ENCODE measurements at places on chromosomes 2 and 18.

- DNase-seq: no peak
These were observed 49.6 kb downstream of the LINC00305 start for GRCh38 chr18:64099244-64099643.

DNA sequence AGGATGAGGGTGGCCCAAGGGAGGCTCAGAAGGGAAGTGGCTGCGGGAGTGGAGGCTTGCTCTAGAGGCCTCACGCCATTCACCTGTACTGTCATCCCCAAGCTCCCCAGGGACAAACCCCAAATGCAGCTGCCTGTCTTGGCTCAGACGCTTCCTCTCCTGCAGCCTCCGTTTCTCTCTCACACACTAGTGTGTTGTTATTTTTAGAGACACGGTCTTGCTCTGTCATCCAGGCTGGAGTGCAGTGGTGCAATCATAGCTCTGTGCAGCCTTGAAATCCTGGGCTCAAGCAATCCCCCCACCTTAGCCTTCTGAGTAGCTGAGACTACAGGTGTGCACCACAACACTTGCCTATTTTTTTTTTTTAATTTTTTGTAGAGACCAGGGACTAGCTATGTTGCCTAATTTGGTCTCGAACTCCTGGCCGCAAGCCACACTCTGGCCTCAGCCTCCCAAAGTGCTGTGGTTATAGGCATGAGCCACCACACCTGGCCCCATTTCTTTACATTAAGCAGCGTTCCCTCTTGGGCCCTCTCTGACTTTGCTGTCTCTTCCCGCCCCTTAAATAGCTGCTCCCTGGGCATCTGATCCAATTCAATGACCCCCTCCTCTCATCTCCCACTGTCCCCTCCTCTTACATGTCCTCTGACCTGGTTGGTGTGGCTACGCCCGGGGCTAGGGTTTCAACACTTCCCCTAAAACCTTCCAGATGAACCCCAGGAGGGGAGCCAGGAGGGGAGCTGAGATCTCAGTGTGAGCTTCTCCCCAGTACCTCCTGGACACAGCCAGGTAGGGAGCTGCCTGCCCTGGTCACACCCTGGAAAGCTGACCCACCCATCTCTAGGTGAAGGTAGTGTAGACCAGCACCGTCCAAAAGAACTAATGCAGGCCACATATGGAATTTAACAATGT, 24.0 kb upstream of the LOXHD1 start:
- no peak for DNase-seq

DNA sequence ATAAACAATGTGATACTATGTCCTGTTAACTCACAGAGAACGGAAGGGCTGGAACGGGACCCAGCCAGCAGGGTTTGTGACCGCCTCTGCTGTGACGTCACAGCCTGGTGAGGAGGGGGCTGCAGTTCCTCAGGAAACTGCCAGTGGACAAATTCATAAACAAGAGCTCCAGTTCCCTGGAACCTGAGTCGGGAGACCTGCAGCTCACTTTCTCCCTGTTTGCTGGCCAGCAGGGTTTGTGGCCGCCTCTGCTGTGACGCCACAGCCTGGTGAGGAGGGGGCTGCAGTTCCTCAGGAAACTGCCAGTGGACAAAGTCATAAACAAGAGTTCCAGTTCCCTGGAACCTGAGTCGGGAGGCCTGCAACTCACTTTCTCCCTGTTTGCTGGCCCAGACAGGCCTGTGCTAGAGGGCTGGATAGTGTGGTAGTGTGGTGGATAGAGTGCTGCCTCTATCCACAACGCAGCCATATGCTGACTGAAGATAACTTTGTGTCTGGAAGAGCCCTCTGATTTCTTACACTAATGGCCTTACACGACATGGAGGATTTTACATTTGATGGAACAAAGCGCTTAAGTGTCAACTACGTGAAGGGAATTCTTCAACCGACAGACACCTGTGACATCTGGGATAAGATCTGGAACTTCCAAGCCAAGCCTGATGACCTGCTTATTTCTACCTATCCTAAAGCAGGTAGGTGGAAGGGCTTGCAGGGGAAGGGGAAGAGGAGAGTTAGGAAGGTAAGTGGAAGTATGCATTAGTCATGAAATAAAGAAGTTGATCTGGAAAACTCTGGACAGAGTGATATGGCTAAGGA, at the start of gene SULT1C4:
Gene SULT1C4 (plus strand): TSS at position 140 of the 816 bp plus-strand sequence. CDS start 384 bp downstream, at position 524.
- DNase-seq: no peak

GRCh38 chr2:16709769-16710168, 44.1 kb upstream of the CYRIA start:
- DNase-seq: no peak

GRCh38 chr2:57890464-57890863, 156.1 kb upstream of the VRK2 start:
- no peak for DNase-seq

DNA sequence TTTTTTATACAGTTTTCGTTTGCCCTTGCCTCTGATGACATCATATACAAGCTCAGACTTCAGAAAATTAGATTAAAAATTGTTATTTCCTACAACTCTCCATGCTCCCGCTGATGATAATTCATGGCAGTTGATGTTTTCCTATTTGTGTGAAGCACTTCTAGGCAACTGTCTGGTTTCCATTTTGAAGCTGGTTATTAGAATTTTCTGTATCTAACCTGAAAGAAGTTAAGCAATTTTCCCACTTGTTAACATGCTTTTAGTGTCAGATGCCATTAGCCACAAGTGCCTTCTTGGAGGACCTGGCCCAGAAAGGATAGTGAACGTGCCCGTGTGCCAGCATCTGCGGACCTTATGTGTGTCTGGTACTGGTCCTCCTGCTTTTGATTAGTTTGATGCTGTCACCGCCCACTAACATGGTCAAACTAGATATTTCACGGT, 347.6 kb upstream of the RAB12 start:
- DNase-seq: no peak

DNA sequence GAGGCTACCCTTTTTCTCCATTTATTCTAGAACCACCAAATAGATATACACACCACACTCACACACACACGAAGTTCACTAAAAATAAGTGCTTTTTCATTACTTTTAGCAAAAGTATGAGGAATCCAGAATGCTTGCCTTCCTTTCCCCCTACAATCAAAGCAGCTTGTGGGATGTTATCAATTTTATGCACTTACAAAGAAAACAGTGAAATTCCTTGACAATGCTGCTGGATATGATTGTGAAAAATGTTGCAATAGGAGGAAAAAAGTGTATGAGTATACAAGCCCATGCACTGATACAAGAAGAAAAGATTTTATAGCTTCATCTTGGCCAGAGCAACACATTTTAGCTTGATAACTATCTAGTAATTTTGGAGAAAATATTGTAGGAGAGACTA, 269.2 kb downstream of the XIRP2 start:
- no peak for DNase-seq

- no peak for DNase-seq
These were observed 247.8 kb downstream of the BCL2 start for GRCh38 chr18:63071701-63072141.

DNA sequence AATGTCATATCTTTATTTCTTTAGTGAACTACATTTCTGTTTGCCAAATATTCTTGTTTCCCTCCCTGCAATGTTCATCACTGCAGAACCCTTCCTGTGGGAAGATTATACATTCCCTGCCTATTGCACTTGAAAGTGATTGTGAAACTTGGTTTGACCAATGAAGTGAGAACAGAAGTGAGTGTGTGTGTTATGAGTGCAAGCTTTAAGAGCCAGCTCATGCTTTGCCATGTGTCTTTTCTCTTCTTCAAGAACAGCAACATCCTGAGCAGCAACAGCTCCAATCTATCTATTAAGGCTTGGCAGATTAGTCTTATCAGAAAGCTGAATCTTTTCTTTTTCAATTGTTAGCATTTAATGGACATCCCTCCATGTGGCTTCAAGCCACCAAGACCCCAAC, 42.0 kb upstream of the UBE2E3 start:
- DNase-seq: no peak

DNA sequence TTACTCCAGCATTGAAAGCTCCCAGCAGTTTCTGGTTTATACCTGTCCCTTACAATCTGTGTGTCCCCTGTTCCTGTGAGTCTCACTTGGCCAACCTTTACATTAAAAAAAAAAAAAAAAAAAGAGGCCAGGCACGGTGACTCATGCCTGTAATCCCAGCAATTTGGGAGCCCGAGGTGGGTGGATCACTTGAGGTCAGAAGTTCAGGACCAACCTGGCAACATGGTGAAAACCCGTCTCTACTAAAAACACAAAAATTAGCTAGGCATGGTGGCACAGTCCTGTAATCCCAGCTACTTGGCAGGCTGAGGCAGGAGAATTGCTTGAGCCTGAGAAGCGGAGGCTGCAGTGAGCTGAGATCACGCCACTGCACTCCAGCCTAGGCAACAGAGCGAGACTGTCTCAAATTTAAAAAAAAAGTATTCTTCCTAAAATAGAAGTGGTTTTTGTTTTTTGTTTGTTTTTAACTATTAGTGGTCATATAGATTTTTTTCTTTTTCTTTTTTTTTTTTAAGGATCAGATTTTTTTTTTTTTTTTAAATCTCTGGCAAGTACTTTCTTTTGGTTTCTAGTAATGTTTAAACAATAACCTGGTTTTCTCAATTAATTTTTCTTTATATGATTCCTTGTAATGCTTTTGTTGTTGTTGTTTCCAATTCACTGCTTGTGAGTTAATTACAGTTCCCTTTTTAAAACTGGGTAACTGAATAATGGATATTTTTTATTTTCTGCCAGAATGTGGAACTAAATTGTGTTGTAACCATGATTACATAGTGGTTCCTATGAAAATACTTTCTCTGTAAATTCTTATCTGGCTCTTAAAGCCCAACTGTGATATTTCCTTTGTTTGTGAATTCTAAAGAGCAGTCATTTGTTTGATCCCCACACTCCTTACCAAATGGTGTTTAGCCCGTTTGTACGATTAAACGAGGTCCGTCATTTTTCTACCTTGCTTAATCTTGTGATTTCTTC, 116.8 kb downstream of the CTAGE1 start:
- no peak for DNase-seq

- no peak for DNase-seq
These were observed 265.3 kb downstream of the SETBP1 start for GRCh38 chr18:44945888-44946401.

DNA sequence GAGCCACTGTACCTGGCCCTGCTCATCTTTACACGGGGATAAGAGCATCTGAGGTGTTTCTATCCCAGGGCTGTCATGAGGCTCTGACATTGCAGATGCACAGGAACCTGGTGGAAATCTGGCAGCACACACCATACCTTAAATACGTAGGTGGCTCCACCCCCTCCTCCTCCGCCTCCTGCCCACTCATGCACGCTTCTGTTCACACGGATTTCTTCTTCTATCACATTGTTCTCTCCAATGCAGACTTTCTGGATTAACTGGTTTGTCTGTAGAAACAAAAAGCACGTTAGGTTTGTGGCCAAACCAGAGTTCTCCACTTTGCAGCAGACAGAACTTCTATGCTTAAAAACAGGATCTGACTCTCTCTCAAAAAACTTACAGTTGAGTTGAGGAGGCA, 118.2 kb downstream of the CLIP4 start:
- no peak for DNase-seq

- DNase-seq: no peak
These were observed 99.0 kb downstream of the PLEKHM3 start for GRCh38 chr2:207926133-207926988.

GRCh38 chr18:23867006-23867405, 147.5 kb upstream of the TTC39C start:
- DNase-seq: no peak

DNA sequence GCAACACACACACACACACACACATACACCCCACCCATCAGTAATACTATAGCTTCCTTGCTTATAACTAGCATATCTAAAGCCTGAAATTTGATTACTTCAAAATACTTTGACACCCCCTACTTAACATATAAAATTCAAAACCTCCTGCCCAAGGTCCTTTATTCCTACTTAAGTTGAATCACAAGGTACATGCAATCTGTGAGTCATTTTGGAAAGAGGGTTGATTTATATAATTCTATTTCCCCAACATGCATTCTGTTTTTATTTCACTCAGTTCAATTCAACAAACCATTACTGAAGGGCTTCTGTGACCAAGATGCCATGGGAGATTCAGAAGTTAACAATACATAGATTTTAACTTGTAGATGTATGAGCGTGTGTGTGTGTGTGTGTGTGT, 420.7 kb downstream of the METTL4 start:
- no peak for DNase-seq

GRCh38 chr18:75222407-75222806, 11.8 kb downstream of the TSHZ1 start:
- DNase-seq: no peak

DNA sequence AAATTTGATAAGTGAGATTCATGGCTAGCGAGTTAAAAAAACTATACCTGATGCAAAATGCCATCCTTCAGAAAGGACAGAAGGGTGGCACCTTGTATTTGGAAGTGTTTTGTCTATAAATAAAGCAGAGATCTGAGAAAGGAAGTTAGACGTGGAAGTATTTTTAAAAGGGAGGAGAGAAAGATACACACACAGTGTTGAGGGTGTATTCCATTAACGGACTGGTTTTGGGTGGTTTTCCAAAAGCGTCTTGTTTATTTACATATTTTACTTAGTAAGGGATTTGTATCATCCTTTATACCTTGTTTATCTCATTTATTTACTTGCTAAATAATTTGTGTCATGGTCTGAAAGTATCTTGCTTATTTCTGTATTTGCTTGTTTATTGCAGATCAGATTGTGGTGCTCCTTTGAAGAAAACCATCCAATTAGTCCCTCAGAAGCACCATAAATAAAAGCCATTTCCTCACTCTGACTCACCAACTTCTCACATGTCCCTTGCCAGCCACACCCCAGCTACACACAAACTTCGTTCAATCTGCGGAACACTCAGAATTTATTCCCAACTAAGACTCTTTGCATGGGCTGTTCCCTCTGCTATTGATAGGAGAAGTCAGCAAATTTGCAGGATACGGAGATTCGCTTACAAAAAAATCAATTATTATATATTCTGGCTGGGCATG, 90.8 kb downstream of the FAM124B start:
- no peak for DNase-seq

- no peak for DNase-seq
These were observed 59.8 kb downstream of the TSN start for GRCh38 chr2:121815216-121815615.

DNA sequence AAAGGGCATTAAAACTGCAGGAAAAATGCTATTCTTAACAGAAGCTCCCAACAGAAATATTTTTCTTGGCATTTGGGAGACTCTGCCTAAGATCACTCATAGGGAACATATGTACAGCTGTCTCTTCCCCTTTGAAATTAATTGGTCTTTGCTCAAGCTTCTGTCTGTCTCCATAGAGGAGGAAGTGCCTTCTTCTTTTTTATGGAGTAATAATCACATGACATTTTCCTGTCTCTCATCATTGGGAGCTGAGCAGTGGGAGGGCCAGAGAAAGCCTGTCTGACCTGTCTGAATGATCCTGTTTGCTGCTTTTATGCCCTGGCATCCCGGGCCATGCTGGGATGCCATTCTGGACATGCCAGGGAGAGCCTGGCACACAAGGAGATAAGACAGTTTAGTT, 145.6 kb downstream of the AQP4 start:
- DNase-seq: no peak

GRCh38 chr2:98793275-98793674, 62.3 kb upstream of the MGAT4A start:
- DNase-seq: no peak

GRCh38 chr2:3244486-3244885, 133.1 kb downstream of the EIPR1 start:
- DNase-seq: no peak

GRCh38 chr2:154240921-154241379, 369.2 kb downstream of the GALNT13 start:
- no peak for DNase-seq

All from stimulated activated CD4-positive, alpha-beta T cell treated with anti-CD3 and anti-CD28 coated beads, TNF-alpha, amount 100 ng/mL, for 1 hour (primary cell).